Activated T-helper 2 cell treated with anti-CD3 and anti-CD28 coated beads, Interferon-gamma antibody, Interleukin-2, Interleukin-4, amounts not matched to agents 10 μg/mL and 5 μg/mL and 100 μg/mL, durations not matched to agents 14 hours and 24 hours and 36 hours (primary cell): ENCODE measurements at places on chromosomes 6 and 20. TPM values are rescaled to one million over a fixed set of nuclear protein-coding genes. Genes with fewer than 3 reads are reported as not detected.

- H3K4me1 ChIP-seq: peaks cover 24% of the 10 kb centered on the region
- DNase-seq: no peak
- H3K27me3 ChIP-seq: peaks cover 17% of the 10 kb centered on the region
- H3K36me3 ChIP-seq: no peaks in the 10 kb centered on the region
- H3K27ac ChIP-seq: no peak overlapping the region
- H3K4me3 ChIP-seq: no peak overlapping the region
These were observed 6.0 kb upstream of the QKI start for GRCh38 chr6:163408352-163408991.

OVOL2 gene
- not detected in 2 replicates for total RNA-seq

GRCh38 chr6:49499126-49499525 is 597 bp upstream of the GLYATL3 start:
- peaks cover 1% of the 10 kb centered on the region for H3K27me3 ChIP-seq
- no peak for DNase-seq
- no peaks in the 10 kb centered on the region for H3K4me1 ChIP-seq
- H3K27ac ChIP-seq: no peak overlapping the region
- H3K36me3 ChIP-seq: no peaks in the 10 kb centered on the region
- H3K4me3 ChIP-seq: no peak overlapping the region

TMEM242 gene
- total RNA-seq: 11.8 and 11.9 TPM in 2 replicates

ANGPT4 gene
- total RNA-seq: not detected in 2 replicates

GRCh38 chr20:53598140-53599043 is 4.8 kb upstream of the ZNF217 start:
- peak overlapping the region; percentile 42 for H3K27ac ChIP-seq
- no peaks in the 10 kb centered on the region for H3K27me3 ChIP-seq
- DNase-seq: no peak
- peaks cover 49% of the 10 kb centered on the region for H3K4me1 ChIP-seq

GRCh38 chr6:170134031-170134470 is 156.8 kb downstream of the DLL1 start:
- DNase-seq: no peak
- no peaks in the 10 kb centered on the region for H3K36me3 ChIP-seq
- no peaks in the 10 kb centered on the region for H3K4me1 ChIP-seq

HDAC2 gene
- 115 and 125 TPM in 2 replicates for total RNA-seq

DNA sequence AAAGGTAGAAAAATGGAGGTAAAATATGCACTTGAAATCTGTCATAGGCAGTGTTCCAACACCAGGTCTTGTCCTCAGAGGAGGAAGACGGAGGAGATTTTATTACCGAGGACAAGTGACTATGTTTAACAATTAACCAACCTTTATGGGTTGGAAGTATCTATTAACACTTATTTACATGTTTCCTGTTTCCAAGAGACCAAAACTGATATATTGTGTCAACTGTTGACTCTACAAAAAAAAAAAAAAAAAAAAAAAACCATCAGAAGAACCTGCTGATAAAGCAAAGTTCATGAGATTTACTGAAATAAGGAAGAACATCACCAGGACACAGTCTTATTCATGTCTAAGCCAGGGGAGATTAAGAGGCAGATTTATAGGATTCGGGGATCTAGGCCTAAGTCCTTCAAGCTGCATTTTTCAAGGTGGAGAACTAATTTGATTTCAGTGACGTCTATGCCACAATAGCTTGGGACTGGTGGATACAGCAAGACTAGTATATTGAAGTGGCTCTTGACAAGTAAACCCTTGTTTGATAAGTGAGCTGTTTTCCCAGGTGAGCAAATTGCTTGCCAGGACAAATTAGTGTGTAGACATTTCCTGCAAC is 126.6 kb upstream of the NAA20 start:
- H3K4me1 ChIP-seq: no peaks in the 10 kb centered on the region
- H3K4me3 ChIP-seq: no peak overlapping the region
- H3K27me3 ChIP-seq: peaks cover 8% of the 10 kb centered on the region
- H3K27ac ChIP-seq: no peak overlapping the region

- no peak overlapping the region for H3K27ac ChIP-seq
- no peak for DNase-seq
- H3K36me3 ChIP-seq: no peaks in the 10 kb centered on the region
- no peaks in the 10 kb centered on the region for H3K4me1 ChIP-seq
These were observed 29.6 kb upstream of the FOXC1 start for GRCh38 chr6:1580109-1580508.

DNA sequence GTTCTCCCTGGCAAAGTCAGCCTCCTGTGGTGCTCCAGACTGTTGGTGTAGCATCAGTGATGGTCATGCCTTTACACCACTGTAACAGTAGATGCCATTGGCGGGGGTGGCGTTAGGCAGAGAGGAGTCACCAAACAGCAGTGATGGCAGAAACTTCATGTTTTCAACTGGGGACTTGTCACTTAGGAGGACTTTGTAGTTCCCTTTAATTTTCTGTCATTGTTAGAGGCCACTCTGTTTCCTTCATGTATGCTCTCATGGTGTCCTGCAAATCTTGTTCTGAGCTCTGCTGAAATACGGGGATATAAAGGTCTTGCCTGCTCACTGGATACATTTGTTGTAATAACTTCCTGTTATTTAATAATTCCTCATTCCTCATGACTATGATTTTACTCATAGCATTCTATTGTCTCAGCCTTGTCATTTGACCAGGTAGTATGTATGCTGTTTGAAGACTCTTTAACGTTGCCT is 4.6 kb downstream of the MAP3K4 start:
- H3K27ac ChIP-seq: no peak overlapping the region
- DNase-seq: no peak
- H3K27me3 ChIP-seq: peaks cover 2% of the 10 kb centered on the region
- peaks cover 10% of the 10 kb centered on the region for H3K36me3 ChIP-seq
- peaks cover 19% of the 10 kb centered on the region for H3K4me1 ChIP-seq

- H3K27me3 ChIP-seq: peaks cover 51% of the 10 kb centered on the region
- no peak for DNase-seq
- peak overlapping the region; percentile 70 for H3K4me3 ChIP-seq
- H3K36me3 ChIP-seq: no peaks in the 10 kb centered on the region
These were observed 81.9 kb upstream of the CCDC28A start for GRCh38 chr6:138691595-138692057.

DNA sequence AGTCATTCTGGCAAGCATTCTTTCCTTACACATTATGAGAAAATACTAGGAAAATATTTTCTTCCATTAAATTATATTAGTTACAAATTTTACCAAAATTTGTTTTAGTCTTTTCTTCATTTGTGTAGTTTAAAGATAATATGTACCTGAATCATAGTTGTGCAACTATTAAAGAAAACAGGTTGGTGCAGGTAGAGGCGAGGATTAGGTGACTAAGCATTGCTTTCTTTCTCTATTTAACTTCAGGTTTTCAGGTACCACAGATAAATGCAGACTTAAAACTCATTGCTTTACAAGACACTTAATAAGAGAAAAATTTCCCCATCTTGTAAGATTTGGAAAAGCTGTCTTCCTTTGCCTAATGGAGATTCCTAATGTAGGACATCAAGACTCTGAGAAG is 1175.5 kb upstream of the ADGRB3 start:
- no peak for DNase-seq
- no peaks in the 10 kb centered on the region for H3K36me3 ChIP-seq
- H3K4me3 ChIP-seq: no peak overlapping the region
- H3K27me3 ChIP-seq: no peaks in the 10 kb centered on the region
- H3K27ac ChIP-seq: no peak overlapping the region

DNA sequence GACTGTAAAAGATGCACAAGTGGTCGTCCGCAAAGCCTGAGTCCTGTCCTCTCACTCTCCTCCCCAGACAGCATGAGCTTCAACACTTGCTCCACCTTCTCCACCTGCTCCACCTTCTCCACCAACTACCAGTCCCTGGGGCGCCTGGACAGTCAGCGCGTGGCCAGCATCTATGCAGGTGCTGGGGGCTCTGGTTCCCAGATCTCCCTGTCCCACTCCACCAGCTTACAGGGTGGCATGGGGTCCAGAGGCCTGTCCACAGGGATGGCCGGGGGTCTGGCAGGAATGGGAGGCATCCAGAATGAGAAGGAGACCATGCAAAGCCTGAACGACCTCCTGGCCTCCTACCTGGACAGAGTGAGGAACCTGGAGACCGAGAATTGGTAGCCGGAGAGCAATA is 162.2 kb upstream of the NT5E start:
- no peaks in the 10 kb centered on the region for H3K27me3 ChIP-seq
- H3K27ac ChIP-seq: no peak overlapping the region
- no peaks in the 10 kb centered on the region for H3K36me3 ChIP-seq
- H3K4me1 ChIP-seq: no peaks in the 10 kb centered on the region
- DNase-seq: no peak
- H3K4me3 ChIP-seq: no peak overlapping the region

HEY2 gene
- not detected in 2 replicates for total RNA-seq
